ENCODE measurements at places on chromosomes 3 and 15. TPM values are rescaled to one million over a fixed set of nuclear protein-coding genes. Genes with fewer than 3 reads are reported as not detected.

Gene PRRT3
- total RNA-seq: 1.9 TPM

Gene KY
- 0.69 TPM for total RNA-seq

Gene CKMT1A
- total RNA-seq: 0.16 TPM

Gene BNC1
- total RNA-seq: 4.3 TPM

Gene KBTBD8
- 0.77 TPM for total RNA-seq

Gene B3GALNT1
- 8.3 TPM for total RNA-seq

Gene ZIC4
- total RNA-seq: not detected

Gene NPAP1
- total RNA-seq: under 0.01 TPM

Gene THUMPD3
- 63.3 TPM for total RNA-seq

Gene LRRC31
- not detected for total RNA-seq

Gene CLDN18
- total RNA-seq: not detected

Gene CFAP161
- total RNA-seq: 0.16 TPM

Gene MYRIP
- 0.16 TPM for total RNA-seq

Gene ALG1L2
- not detected for total RNA-seq

Gene LRRC2
- total RNA-seq: under 0.01 TPM

Gene TKT
- 951 TPM for total RNA-seq

Gene NRROS
- total RNA-seq: 0.63 TPM

Gene CDC25A
- 0.94 TPM for total RNA-seq

Gene ARGFX
- not detected for total RNA-seq

Gene EHD4
- 10.9 TPM for total RNA-seq

Gene GALNT15
- 16.0 TPM for total RNA-seq

Gene DAZL
- not detected for total RNA-seq

Gene NDN
- 36.9 TPM for total RNA-seq

Gene TTC14
- 53.4 TPM for total RNA-seq

Gene TP63
- total RNA-seq: 0.09 TPM

Gene DPPA4
- total RNA-seq: not detected

Gene CTDSPL
- 21.0 TPM for total RNA-seq

Gene UBE2E1
- total RNA-seq: 73.8 TPM

Gene SLC24A1
- total RNA-seq: 4.1 TPM

Gene TUSC7
- not detected for total RNA-seq

Gene CHRD
- total RNA-seq: 6.1 TPM

Gene KBTBD13
- total RNA-seq: not detected

Gene PGBD4
- 1.8 TPM for total RNA-seq

Gene CMTM8
- total RNA-seq: 0.09 TPM

Gene THRB
- 0.09 TPM for total RNA-seq

Gene PLSCR2
- total RNA-seq: 0.32 TPM

Gene NGRN
- 42.9 TPM for total RNA-seq

Gene THBS1
- total RNA-seq: 791 TPM

Gene ZWILCH
- 10.7 TPM for total RNA-seq

Gene SLCO2A1
- not detected for total RNA-seq

Gene CYFIP1
- total RNA-seq: 69.3 TPM

Gene TTLL3
- total RNA-seq: 20.3 TPM

Gene CORO2B
- 10.1 TPM for total RNA-seq

Gene BLM
- 1.1 TPM for total RNA-seq

Gene RETNLB
- not detected for total RNA-seq

Gene NME9
- total RNA-seq: not detected

Gene UBE2E2
- 20.4 TPM for total RNA-seq

Gene TTLL13
- total RNA-seq: 0.16 TPM

Gene ROBO2
- total RNA-seq: 0.17 TPM

Gene GPR62
- total RNA-seq: not detected

Gene RAB6B
- total RNA-seq: 0.52 TPM

Gene CLN6
- total RNA-seq: 4.4 TPM

Gene MOBP
- not detected for total RNA-seq

Gene C2CD4B
- not detected for total RNA-seq

Gene GAP43
- 6.1 TPM for total RNA-seq

Gene ROPN1
- not detected for total RNA-seq
